NCI-H774 (cell line): ENCODE measurements at places on chromosomes 16 and 17.
A peak's percentile ranks its signal among the peaks of the same experiment; 100 is the strongest.

GRCh38 chr17:40564883-40565768, at the start of gene CCR7:
Gene CCR7, minus strand, starts transcription at chr17:40565472. Its CDS starts 63 bp downstream, at chr17:40565409.
- DNase-seq, result no peak

GRCh38 chr17:56121191-56122051, 31.9 kb upstream of the ANKFN1 start:
- DNase-seq, result no peak

- DNase-seq, result no peak
Observed at GRCh38 chr16:67528222-67528869, at the start of gene RIPOR1. Gene RIPOR1, plus strand, starts transcription at chr16:67528829. Its CDS starts 9,618 bp downstream, at chr16:67538447.

- peak; percentile 58 for DNase-seq
Observed at GRCh38 chr17:51508048-51508447, 247.7 kb downstream of the UTP18 start.

DNA sequence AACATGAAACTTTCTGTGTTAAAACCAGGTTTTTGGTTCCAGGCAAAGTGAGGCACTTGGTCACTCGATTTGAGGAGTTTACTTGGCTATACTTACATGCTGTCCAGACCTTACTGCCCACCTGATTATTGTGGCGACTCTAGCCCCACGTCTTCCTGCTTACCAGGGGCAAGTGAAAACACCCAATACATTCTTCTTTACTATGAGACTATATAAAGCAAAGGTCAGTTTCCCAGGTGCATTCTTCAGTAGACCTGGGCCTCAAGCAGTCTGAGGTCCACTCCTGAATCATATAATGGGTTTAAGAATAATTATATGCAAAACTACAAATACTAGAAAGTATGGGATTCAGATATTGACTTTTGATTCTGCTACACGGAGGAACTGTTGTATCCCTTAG, 86.2 kb downstream of the EFCAB5 start:
- no peak for DNase-seq

DNA sequence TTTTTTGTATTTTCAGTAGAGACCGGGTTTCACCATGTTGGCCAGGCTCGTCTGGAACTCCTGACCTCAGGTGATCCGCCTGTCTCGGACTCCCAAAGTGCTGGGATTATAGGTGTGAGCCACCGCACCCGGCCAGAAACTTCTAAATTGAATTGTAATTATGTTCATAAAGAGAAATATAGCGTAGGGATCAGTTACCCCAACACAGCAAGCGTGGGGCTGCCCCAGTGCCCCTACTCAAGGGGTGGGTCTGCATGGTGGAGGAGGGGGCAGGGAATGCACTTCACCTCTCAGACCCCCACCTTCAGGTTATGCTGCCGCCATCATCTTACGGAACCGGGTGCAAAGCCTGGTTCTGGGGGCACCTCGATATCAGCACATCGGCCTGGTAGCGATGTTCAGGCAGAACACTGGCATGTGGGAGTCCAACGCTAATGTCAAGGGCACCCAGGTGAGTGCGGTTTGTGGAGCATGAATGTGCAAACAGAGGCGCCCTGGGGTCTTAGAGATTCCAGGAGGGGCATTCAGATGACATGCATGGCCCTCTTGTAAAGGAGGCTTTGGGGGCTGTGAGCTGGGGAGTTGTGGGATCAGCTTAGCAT, 18.0 kb downstream of the ITGAM start:
- no peak for DNase-seq

GRCh38 chr17:27578718-27579085, 52.3 kb upstream of the LGALS9 start:
- no peak for DNase-seq

GRCh38 chr16:69424935-69425784, 741 bp downstream of the CYB5B start:
- no peak for DNase-seq

DNA sequence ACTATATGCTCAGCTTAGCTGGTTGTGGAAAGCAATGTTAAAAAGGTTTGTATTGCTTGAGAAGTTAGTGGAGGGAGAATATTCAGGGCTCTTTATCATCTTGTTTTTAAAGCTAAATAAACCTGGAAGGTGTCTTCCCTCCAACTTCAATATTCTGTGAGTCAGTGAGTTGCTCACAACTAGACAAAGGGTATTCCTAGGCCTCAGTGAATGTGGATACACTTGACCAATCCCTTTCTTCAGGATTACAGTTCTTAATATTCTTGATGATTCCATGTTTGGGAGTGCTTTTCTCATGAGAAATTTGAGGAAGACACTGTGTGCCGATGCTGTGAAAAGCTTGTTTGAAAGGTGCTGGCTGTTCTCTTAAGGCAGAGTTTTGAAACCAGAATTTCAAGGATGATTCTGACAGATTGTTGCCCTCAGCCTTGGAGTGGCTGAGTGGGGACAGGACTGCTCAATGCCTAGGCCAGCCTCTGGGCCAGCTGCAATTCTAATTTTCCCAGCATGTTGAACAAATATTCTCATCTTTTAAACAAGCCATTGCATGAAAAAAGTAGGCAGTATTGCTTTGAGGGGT, 30.1 kb downstream of the MAP2K4 start:
- no peak for DNase-seq

DNA sequence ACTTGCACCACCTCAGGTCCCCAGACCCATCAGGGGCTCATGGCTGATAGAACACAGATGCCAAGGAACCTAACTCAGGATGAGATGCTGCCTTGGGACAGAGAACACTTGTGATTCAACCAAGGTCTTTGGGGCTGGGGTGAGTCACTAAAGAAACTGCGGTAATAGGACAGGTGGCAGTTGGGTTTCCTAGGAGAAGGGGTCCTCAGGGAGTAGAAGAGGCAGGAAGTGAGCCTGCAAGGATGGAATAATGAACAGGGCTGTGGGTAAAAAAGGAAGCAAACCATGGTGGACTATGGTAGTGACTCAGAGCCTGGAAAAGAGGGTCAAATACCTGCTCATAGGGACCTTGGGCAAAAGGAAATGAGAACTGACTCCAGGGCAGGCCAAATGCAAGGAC, 6.5 kb upstream of the PNPO start:
- no peak for DNase-seq

GRCh38 chr17:68785565-68786486, 169.4 kb downstream of the ABCA8 start:
- DNase-seq, result no peak

DNA sequence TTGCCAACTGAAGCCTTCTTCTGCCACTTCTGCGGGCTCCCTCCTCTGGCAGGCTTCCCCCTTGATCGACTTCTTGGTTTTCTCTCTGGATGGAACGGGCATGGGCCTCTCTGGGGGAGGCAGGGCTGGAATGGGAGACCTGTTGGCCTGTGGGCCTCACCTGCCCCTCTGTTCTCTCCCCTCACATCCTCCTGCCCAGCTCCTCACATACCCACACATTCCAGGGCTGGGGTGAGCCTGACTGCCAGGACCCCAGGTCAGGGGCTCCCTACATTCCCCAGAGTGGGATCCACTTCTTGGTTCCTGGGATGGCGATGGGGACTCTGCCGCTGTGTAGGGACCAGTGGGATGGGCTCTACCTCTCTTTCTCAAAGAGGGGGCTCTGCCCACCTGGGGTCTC, 6.5 kb upstream of the LASP1NB start:
- DNase-seq, result no peak

GRCh38 chr17:73422121-73422520, 110.3 kb upstream of the CDC42EP4 start:
- DNase-seq, result no peak

- DNase-seq, result no peak
Observed at GRCh38 chr16:79899316-79899715, 298.8 kb upstream of the MAF start.
